ENCODE measurements at places on chromosomes 6 and 20.

DNA sequence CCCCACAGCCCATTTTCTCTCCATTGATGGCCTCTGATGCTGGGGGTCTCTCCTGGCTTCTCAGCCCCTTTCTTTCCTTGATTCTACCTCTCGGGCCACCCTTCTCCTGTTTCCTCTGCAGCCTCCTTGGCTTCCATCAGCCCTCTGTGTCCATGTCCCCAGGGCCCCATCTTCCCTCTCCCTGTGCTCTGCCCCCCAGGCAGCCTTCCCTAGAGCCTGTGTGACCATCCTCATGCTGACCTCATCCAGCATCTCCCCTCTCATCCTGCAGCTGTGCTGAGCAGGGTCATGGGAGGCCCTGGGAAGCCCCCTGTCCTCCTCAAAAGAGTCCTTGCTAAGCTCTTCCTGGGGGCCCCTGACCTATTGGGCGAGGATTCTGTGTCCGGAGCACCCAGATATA is 73.4 kb upstream of the NNAT start:
- no peak for DNase-seq

GRCh38 chr6:155177363-155177961 is 86.4 kb upstream of the CLDN20 start:
- DNase-seq: no peak

GRCh38 chr20:10651227-10651990 is 22.4 kb downstream of the JAG1 start:
- DNase-seq: no peak

- no peak for DNase-seq
Observed at GRCh38 chr6:25343984-25344383, 64.8 kb downstream of the CARMIL1 start.

DNA sequence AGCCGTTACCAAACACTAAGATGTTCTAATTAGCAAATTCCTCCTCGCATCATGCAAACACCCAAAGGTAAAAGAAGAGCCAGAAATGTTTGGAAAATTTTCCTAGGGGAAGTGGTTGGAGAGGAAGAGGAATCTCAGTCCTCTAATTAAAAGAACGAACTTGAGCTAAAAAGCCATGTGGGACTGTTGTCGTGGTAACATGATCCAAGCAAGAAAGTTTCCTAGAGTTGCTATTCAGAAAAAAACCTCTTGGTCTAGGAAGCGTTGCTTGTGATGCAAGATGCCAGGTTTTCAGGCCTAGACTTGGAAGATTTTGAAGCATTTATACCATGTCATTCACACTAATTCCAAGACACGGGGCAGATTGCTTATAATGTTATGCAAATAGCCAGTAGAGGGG is 106.8 kb upstream of the DOK5 start:
- no peak for DNase-seq

- DNase-seq: no peak
Observed at GRCh38 chr6:50056242-50056641, 6.5 kb upstream of the DEFB112 start.

DNA sequence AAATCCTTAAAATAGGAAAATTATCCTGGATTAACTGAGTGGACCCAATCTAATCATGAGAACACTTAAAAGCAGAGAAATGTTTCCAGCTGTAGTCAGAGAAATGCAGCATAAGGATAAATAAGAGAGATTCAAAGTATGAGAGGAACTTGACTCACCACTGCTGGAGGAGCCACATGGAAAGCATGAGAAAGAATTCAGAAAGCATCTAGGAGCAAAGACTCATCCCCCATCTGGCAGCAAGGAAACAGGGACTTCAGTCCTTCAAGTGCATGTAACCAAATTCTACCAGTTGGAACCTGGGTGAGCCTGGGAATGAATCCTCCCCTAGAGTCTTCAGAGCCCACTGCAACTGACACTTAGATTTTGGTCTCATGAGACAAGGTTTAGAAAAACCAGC is 33.7 kb downstream of the RNF146 start:
- DNase-seq: no peak

DNA sequence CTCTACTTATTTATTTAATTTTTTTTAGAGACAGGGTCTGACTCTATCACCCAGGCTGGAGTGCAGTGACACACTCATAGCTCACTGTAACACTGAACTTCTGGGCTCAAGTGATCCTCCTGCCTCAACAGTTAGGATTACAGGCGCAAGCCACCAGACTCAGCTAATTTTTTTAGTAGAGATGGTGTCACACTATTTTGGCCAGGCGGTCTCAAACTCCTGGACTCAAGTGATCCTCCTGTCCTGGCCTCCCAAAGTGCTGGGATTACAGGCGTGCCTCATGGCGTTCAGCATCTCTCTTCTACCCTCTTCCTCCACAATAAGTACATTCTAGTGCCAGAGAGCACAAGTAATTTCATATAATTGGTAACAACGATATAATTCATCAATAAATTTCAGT is 5.5 kb downstream of the SSR1 start:
- no peak for DNase-seq

DNA sequence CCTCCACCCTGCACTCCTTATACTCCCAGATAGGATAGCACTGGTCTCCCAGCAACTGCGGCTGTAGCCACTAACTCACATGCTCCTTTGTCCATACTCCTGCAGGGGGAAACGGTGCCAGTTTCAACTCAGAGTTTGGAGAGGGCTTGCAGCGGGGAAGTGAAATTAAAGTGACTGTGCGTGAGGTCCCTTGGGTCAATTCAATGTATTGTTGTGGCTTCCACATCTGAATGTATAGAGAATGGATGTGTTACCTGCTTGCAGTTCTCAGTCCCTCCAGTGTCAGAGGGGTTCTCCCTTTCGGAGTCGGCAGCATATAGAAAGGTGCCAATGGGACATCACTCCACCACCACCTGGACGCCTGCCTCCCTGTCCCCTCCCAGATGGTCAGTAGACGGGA is 93.6 kb upstream of the CNKSR3 start:
- no peak for DNase-seq

DNA sequence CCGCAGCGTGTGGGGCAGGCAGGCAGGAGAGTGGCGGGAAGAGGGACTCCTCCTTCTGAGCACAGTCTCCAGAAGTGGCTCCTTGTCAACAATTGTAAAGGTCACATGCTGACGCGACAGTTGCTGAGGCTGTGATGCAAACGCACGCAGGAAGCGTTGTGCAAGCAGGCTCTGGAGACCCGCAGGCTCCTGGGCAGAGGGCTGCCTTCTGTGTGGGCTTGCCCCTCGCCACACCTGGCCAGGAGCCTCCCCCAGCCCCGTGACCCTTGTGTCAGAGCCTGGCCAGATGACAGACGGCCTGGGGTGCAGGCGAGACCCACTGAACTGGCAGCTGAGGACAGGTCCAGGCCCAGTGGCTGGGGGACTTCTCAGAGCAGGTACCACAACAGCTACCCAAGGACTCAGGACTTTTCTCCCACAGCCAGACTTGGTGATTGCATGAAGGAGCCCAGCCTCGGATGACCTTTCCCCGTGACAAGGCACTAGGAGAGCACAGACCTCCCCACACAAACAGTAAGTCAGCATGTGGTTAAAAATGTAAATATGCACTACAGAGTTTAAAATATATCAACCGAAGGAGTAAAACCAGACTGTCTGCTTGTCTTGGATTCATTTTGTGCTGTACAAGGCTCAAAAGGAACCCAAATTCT is 222.1 kb upstream of the RREB1 start:
- DNase-seq: peak; percentile 21
